ENCODE measurements at places on chromosomes 5 and 9. TPM values are rescaled to one million over a fixed set of nuclear protein-coding genes. Genes with fewer than 3 reads are reported as not detected.

Gene GAPT
- total RNA-seq = under 0.01 TPM

Gene ANGPTL2
- 22.1 TPM for total RNA-seq

Gene DMRT2
- total RNA-seq = not detected

Gene ANKRD31
- total RNA-seq = 0.07 TPM

Gene PCDHB9
- total RNA-seq = 0.13 TPM

Gene ROR2
- total RNA-seq = not detected

Gene PLPP7
- 0.65 TPM for total RNA-seq

Gene TMEM8B
- 0.53 TPM for total RNA-seq

Gene ADAMTS6
- 77.3 TPM for total RNA-seq

Gene ELOVL7
- total RNA-seq = 0.13 TPM

Gene ARHGEF37
- 8.0 TPM for total RNA-seq

Gene MYMK
- not detected for total RNA-seq

Gene KCNIP1
- not detected for total RNA-seq

All from thoracic aorta endothelial cell (primary cell).